Upper lobe of right lung (tissue), 1 donor: ENCODE measurements at places on chromosomes 1 and 21. TPM values are rescaled to one million over a fixed set of nuclear protein-coding genes. Genes with fewer than 3 reads are reported as not detected.

DNA sequence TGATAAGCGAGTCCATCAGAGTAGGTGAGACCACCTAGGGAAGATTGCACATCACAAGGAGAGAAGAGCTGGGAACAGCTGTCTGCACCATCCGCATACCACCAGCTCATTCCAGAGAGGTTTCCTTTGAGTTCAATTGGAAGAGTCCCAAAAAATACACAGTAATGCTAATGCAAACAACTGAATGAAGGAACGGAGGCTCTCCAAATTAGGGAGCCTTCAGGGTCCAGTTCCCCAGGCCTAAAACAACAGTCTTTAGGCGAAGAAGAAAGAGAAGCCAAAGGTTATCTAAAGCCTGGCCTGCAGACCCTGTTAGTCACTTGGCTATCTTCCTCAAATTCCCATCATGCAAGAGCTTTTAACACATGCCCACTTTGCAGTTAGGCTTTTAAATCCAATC, 246.4 kb downstream of the PBX1 start:
- no peak overlapping the region for H3K4me3 ChIP-seq
- DNase-seq, result no peak
- no peaks in the 10 kb centered on the region for H3K27me3 ChIP-seq
- H3K27ac ChIP-seq, result no peak overlapping the region
- peaks cover 12% of the 10 kb centered on the region for H3K4me1 ChIP-seq

DNA sequence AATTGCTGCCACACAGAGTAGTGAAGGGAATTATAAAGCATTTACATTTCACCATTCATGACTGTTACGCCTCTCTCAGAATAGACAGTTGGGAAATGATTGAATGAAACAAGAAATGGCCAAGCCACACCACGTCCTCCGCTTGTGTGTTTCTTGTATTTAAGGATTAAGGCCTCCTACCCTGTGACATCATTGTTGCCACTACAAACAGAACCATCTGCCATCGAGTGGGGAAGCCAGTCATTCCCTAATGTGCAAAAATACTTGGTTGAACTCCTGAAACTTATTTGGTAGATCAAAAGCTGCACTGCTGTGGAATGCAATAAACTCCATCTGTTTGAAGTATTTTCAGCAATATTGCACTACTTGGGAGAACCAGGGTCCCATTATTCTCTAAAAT, 99.0 kb upstream of the C1orf105 start:
- H3K36me3 ChIP-seq, result no peaks in the 10 kb centered on the region
- no peak for DNase-seq
- peaks cover 10% of the 10 kb centered on the region for H3K4me1 ChIP-seq
- no peaks in the 10 kb centered on the region for H3K27me3 ChIP-seq

GRCh38 chr1:45272913-45273371, 53.8 kb upstream of the HPDL start:
- H3K27me3 ChIP-seq, result no peaks in the 10 kb centered on the region
- H3K4me3 ChIP-seq, result no peak overlapping the region
- no peak overlapping the region for H3K27ac ChIP-seq
- no peak for DNase-seq

GRCh38 chr1:204763773-204764427, 78.4 kb upstream of the LRRN2 start:
- H3K27ac ChIP-seq, result no peak overlapping the region
- no peaks in the 10 kb centered on the region for H3K4me1 ChIP-seq
- no peaks in the 10 kb centered on the region for H3K36me3 ChIP-seq
- no peak overlapping the region for H3K4me3 ChIP-seq
- DNase-seq, result peak; percentile 88
- peaks cover 14% of the 10 kb centered on the region for H3K27me3 ChIP-seq

The PIGM gene
- total RNA-seq, result 7.1 TPM

- no peaks in the 10 kb centered on the region for H3K4me1 ChIP-seq
- H3K27ac ChIP-seq, result no peak overlapping the region
- no peaks in the 10 kb centered on the region for H3K36me3 ChIP-seq
- H3K4me3 ChIP-seq, result no peak overlapping the region
Observed at GRCh38 chr1:191533254-191533653, 625.0 kb upstream of the RGS18 start.
